SK-N-MC (cell line): ENCODE measurements at places on chromosomes 1 and 21.

- DNase-seq, result no peak
These were observed 404.8 kb downstream of the KCTD3 start for GRCh38 chr1:215971793-215972441.

DNA sequence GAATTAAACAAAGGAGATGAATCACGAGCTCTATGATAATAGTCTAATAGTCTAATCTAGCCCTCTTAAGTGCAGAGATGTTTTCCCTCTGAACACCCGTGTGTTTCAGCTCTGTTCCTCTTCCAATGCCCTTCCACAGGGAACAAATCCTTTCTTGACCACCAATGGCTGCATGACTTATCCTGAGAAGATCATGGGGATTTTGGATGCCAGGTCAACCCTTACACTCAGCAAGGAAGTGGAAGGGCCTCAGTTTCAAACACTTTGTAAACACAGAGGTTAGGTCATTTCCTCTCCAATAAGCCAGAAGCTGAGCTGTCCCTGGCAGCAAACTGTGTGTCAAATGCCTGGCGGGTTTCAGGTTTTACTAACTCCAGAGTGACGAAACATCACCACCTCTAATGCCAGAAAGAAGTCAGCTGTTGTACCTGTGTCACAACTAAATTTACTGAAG lies 200.0 kb downstream of the GABPA start:
- no peak for DNase-seq

DNA sequence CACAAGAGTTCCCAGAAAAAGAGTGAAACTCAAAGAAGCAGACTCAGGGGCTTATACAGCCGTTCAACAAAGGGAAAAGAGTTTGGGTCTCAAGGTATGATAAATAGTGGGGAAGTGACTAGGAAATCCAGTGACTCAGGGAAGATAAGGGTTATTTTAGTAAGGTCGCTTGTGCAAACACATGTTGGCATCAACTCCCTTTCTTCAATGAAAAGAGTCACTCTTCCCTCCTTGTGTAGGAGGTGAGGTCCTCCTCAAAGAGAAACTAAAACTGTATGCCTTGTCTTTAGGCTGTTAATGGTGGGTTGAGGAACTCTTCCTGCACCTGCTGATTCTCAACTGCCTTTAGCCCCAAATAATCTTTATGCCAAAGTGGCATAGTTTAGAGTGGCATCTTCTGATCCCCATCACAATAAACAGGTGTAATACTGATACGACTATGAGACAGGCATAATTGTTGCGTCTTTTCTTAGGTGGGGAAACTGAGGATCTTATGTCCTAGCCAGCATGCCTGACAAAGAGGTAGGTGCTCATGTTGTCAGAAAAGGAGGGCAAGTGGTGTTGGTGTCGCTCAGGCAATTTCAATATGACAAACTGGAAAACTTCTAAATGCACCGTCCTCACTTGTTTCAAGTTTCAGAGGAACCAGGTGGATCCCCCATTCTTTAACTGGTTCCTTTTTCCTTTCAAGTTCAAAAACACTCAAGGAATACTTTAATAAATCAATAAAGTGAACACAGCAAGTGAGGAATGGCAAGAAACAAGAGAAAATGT lies 294.1 kb upstream of the RUNX1 start:
- DNase-seq, result no peak

DNA sequence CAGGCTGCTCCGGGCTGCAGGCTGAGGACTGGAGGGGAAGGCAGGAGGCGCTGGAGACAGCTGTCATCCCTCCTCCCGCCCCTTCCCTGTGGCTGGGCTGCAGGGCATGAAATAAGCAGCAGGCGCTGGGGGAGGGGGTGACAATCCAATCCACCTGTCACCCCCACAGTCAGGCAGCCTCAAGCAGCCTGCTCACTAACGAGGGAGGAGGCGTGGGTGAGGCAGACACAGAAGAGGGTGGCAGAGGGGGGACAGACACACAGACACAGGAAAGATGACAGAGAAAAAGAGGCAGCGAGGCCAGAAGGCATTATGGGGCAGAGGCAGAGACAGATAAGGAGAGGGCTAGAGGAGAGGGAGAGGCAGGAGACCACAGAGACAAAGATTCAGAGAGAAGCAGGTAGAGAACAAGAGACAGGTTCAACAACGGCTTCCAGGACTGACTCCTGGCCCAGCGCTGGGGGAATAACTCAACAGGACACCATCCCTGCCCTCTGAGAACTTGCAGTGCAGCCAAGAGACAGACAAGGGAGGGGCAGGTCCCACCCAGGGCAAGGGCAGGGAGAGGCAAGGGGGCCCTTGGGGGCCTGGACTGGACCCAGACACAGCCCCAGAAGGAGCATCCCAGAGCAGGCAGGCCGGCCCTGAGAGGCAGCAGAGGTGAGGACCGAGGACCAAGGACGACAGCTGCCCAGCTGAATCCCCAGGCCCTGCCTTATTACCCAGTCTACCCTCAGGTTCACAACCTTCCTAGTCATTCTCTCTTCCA lies 11.2 kb downstream of the MEF2D start:
- DNase-seq, result no peak

- no peak for DNase-seq
These were observed 30.4 kb downstream of the SLC19A1 start for GRCh38 chr21:45511661-45512431.

DNA sequence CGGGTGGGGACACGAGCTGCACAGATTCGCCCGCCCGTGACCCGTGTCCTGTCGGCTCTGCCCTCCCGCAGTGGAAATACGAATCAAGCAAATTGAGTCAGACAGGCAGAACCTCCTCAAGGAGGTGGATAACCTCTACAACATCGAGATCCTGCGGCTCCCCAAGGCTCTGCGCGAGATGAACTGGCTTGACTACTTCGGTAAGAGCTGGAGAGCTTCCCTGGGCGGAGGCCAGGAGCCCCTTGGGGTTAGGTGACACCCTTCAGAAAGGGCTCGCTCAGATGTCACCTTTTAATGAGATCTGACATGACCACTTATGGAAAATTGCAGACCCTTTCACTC lies 489 bp downstream of the CDCA8 start:
- DNase-seq, result no peak

DNA sequence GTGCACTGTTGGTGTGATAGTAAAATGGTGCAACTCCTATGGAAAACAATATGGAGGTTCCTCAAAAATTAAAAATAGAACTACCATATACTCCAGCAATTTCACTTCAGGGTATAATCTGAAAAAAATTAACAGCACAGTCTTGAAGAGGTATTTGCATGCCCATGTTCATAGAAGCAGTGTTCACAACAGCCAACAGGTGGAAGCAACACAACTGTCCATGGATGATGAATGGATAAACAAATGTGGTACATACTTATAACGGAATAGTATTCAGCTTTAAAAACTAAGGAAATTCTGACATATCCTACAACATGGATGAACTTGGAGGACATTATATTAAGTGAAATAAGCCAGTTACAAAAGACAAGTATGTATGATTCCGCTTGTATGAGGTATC lies 8.2 kb downstream of the TTLL7 start:
- no peak for DNase-seq

DNA sequence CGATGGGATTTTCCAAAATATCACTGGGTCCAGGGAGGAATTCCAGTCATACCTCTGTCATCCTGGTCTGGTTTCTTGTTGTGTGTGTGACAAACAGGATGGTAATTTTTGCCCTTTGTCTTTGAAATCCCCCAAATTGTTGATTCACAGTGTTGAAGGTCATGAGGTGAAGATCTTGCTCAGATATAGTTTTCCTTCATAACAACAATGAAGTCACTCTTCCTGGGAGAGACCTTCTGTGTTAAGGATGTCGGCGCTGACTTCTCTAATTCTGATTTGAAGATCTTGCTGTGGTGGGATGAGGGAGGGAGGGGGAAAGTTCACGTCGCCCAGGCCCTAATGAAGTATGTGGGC lies 32.2 kb upstream of the MPZL1 start:
- DNase-seq, result no peak

DNA sequence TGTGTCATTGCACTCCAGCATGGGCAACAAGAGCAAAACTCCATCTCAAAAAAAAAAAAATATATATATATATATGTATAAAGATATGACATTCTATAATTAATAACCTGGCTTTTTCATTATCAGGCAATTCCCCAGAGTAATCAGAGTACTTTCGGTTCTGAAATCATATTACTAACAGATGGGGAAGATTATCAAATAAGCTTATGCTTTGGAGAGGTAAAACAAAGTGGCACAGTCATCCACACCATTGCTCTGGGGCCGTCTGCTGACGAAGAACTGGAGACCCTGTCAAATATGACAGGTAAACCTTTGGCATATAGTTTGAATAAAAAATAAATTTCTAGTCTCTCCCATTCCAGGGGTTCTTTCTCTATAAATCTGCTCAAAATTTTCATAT lies 58.5 kb upstream of the SH3GLB1 start:
- DNase-seq, result no peak

- no peak for DNase-seq
These were observed 89.7 kb upstream of the RGS1 start for GRCh38 chr1:192485692-192486436.

DNA sequence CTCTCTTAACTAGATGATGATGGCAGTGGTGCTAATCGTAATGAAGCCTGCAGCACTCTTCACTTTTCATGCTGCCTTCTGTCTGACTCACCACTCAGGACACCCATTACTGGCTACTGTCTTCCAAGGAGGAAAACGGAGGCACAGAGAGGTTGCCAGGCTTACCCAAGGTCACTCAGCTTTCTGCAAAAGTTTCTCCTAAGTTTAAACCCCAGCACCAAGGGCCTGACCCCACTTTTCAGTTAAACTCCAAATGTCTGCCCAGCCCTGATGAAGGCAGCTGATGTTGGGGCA lies 78.1 kb upstream of the RUNX3 start:
- no peak for DNase-seq

- no peak for DNase-seq
These were observed 3.6 kb downstream of the C1orf232 start for GRCh38 chr1:26164861-26165842.

- DNase-seq, result peak; percentile 58
These were observed 3.5 kb downstream of the FMO2 start for GRCh38 chr1:171188388-171189266.

GRCh38 chr1:229209816-229210215 lies 61.1 kb upstream of the RAB4A start:
- DNase-seq, result no peak
